ENCODE measurements at places on chromosomes 13 and 19. TPM values are rescaled to one million over a fixed set of nuclear protein-coding genes. Genes with fewer than 3 reads are reported as not detected.
A peak's percentile ranks its signal among the peaks of the same experiment; 100 is the strongest.

The SYCN gene
- not detected for total RNA-seq

The ZNF329 gene
- 15.4 TPM for total RNA-seq

GRCh38 chr13:43915451-43915850 is 35.7 kb downstream of the LACC1 start:
- H3K27me3 ChIP-seq: no peaks in the 10 kb centered on the region
- no peak overlapping the region for H3K27ac ChIP-seq
- H3K4me3 ChIP-seq: no peak overlapping the region
- DNase-seq: no peak
- no peaks in the 10 kb centered on the region for H3K4me1 ChIP-seq

GRCh38 chr19:49802836-49803528 is 10.1 kb downstream of the FUZ start:
- DNase-seq: no peak
- H3K27me3 ChIP-seq: no peaks in the 10 kb centered on the region
- H3K4me1 ChIP-seq: no peaks in the 10 kb centered on the region
- H3K4me3 ChIP-seq: no peak overlapping the region

DNA sequence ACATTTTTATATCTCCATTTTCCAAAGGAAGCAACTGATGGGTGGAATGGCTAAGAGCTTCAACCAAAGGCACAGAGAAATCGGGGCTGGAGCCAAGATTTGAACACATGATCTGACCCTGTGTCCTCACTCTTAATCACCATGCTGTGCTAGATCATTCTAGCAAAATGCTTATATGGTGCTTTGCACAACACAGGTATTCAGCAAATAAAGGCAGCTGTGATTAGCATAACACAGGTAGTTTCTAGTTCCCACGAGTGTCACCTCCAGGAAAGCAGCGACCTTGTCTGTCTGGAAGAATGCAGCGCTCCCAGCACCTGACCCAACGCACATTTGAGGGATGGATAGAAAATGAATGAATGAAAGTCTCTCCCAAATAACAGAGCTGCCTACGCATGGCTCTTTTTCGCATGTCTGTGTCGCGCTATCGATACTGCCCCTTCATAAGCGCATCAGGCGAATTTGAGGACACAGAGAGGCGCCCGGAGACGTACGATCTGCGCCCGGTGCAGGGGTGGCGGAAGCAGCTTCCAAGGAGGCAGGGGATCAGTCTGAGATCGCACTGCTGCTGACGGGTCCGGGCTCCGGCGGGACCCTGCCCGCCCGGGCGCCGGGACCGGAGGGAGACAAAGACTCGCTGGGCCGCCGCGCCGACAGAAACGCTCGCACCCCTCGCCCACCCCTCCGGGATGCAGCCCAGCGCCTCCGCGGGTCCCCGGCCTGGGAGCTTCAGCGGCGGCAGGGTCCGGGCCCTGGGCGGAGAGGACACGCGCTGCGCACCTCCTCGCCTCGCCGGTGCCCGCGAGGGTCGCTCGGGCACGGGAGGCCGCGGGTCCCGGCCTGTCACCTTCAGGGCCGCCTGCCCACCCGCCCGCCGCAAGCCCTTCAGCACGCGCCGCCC is 609 bp downstream of the EPS15L1 start:
- DNase-seq: peak; percentile 64
- no peaks in the 10 kb centered on the region for H3K36me3 ChIP-seq
- no peak overlapping the region for H3K27ac ChIP-seq
- H3K4me1 ChIP-seq: peaks cover 8% of the 10 kb centered on the region

GRCh38 chr13:93689333-93689732 is 462.7 kb downstream of the GPC6 start:
- no peak overlapping the region for H3K27ac ChIP-seq
- H3K36me3 ChIP-seq: no peaks in the 10 kb centered on the region
- H3K4me3 ChIP-seq: no peak overlapping the region
- DNase-seq: no peak

DNA sequence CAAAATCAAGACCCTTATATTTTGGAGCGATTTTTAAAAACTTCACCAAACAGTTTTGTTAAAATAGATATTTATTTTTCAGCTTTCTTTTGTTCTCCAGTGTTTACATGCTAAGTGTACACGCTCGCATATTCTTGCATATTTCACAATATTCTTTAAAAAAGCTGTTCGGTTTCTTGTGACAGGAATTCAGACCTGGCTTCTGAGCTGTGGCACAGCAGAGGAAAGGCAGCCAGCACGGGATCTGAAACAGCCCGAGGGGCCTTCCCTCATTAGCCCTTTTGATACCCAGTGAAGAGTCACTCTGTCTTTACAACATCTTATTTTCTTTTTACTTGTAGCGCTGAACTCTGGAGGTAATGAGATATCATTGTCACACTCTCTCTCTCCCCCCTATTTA is 234.0 kb downstream of the B3GLCT start:
- H3K36me3 ChIP-seq: no peaks in the 10 kb centered on the region
- no peak for DNase-seq
- no peak overlapping the region for H3K27ac ChIP-seq
